ENCODE measurements at places on chromosomes 5 and 9.

DNA sequence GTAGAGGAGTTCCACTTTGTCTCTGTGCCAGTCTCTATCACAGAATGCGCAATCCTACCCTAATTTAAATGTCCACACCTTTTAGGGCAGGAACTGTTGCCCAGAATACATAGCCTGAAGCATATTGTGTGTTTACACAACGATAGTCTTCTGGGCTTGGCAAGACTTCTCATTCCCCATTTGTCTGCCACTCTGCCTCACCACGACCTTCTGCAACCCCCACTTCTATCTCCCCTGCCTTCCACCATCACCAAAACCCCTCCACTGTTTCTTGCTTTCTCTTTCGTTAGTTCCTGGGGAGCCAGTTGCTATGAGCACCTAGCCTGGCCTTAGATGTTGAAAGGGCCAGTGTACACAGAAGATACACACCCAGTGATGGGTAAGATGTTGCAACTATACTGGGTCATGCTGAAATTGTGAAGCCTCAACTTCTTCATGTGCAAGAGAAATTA lies 883 bp upstream of the RNF145 start:
- no peak for DNase-seq

- no peak for DNase-seq
Measured at GRCh38 chr5:34621277-34622097, 34.6 kb upstream of the RAI14 start.

DNA sequence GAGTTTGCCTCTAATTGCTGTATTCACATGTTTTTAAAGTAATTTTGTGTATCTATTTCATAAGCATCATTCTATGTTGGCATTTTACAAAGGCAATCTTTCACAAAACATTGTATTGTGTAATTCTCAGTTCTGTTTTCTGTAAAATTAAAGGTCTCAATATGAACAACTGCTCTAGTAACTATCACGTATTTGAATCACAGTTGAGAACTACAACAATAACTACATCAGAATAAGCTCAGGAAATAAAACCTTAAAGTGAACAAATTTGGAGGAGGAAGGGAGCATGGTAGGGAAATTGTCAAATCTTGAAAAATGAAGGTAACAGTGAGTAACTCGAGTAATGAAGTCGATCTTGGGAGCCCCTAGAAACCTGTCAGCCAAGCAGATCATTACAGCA lies 22.5 kb upstream of the CAMK4 start:
- DNase-seq = no peak

DNA sequence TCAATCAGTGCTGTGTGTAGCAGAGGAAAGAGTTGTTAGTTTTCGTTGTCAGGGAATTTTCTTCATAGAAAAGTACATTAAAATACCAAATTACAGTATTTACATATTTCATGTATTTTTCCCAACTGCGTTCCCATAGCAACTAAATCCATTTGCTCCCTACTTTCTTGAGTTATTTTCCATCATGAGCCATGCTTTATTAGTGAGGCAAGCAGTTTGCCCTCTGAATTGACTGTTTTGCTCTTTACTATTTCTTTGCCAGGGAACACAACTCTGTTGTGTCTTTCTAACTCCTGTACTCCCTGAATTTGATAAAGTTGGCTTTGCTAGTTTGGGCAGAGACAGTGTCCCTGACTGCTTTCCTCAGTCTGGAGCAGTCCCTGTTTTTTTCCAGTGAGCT lies 276.2 kb upstream of the SLC30A5 start:
- no peak for DNase-seq

GRCh38 chr5:76269932-76270610 lies 133.0 kb upstream of the IQGAP2 start:
- DNase-seq = no peak

GRCh38 chr9:3962971-3963642 lies 336.8 kb downstream of the GLIS3 start:
- peak; percentile 32 for DNase-seq

DNA sequence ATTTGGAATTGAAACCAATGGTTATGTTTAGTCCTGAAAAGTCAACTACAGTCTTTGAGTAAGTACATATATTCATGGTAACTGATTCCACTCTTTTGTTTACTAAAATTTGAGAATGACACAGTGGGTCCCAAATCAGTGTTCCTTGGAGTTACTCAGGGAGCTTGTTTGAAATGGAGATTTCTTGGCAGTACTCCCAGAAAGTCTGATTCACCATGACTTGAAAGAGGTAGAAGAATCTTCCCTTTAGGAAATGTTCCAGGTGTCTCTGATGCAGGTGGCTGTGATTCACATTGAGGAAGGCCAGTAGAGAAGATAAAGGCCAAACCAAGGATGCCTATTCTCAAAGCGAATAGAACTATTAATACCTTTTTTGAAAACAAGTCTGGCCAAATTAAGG lies 1078.3 kb downstream of the CDH12 start:
- no peak for DNase-seq

DNA sequence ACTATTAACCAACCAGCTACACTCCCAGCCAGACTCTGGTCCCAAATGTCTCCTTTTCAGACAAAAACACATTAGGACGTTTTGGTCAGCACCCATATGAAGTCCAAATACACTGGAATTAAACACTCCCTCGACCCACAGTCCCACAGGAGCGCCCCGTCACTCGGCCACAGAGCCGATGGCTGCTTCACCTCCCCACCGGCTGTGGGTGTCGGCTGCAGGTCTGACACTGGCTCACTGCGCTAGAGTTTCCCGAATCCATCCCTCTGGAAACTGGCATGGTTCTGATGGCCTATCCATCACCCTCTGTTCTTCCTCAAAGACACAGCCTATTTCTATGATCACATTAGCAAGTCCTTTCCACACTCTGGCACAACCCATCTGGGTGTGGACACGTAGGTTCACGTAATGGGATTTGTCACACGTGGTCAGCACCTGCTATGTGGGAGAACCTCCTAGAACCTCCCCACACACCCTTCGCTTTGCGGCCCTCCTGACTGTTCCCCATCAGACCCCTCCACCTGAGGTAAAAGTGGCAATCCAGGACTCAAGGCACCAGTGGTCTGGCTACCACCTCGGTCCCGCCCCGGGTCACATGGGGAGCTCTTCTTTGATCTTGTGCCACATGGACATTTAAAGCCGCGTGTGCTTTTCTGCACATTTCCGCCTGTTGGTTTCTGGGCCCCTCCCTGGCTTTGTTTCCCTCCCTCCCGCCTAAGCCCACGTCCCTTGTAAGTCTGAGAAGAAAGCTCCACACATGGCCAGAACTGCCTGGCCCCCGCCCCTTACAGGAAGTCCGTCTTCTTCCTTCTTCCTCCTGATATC lies 131.1 kb upstream of the PHYKPL start:
- DNase-seq = no peak

- no peak for DNase-seq
Measured at GRCh38 chr5:158514319-158514985, 585.3 kb downstream of the EBF1 start.

GRCh38 chr5:31113666-31114350 lies 79.7 kb upstream of the CDH6 start:
- no peak for DNase-seq

DNA sequence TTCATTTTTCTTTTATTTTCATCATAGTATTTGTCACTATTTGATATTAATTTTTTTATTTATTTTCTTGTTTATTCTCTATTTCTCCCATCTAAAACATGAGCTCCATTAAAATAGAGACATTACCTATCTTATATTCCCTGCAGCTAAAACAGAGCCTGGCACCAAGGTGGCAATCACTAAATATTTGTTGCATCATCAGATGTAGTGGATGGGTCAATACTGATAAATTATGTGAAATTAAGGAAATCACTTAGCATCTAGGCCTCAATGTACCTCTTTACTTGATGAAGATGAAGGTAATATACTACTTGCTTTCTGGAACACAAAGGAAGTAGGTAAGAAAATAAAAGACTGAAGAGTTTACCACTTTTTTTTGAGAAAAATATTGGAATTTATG lies 24.6 kb downstream of the MFAP3 start:
- no peak for DNase-seq

DNA sequence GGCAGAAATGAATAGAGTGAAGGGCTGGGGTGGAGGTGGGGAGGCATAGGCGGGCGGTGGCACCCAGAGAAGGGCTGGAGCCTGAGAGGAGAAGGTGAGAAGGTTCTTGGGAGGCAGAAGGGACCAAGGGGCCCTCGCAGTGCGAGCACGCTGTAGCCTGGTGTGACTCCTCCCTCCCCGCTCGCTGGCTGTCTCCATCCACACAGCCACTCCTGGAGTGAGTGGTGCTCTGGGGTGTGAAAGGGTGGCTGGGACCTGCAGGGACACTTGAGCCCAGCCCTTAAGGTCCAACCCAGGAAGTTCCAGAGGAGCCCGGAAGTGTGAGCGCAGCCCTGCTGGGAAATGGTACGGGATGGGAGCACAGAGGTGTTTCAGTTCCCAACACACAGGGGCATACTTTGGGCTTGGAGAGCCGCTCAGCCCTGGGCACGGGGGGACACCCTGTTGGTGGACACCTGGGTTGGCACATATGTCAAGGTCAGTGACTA lies 9.3 kb upstream of the SCGB3A1 start:
- no peak for DNase-seq

- DNase-seq = no peak
Measured at GRCh38 chr9:92510747-92511146, 25.0 kb downstream of the ECM2 start.

DNA sequence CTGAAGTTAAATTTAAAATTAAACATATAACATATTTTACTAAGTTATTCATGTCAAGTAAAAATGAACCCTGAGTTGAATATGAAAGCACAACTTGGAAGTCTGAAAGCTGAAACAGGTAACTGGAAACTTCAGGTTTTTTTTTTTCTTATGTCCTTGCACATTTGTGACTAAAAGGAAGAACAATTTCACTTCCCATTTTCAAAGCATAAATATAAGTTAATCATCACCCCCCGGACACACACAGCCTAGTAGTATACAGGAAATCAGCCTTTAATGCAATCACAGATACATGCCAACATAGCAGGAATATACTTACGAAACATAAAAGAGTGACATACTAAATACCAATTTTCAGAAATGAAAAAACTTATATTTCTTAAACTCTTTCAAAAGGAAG lies 225.9 kb downstream of the RFX3 start:
- DNase-seq = no peak

DNA sequence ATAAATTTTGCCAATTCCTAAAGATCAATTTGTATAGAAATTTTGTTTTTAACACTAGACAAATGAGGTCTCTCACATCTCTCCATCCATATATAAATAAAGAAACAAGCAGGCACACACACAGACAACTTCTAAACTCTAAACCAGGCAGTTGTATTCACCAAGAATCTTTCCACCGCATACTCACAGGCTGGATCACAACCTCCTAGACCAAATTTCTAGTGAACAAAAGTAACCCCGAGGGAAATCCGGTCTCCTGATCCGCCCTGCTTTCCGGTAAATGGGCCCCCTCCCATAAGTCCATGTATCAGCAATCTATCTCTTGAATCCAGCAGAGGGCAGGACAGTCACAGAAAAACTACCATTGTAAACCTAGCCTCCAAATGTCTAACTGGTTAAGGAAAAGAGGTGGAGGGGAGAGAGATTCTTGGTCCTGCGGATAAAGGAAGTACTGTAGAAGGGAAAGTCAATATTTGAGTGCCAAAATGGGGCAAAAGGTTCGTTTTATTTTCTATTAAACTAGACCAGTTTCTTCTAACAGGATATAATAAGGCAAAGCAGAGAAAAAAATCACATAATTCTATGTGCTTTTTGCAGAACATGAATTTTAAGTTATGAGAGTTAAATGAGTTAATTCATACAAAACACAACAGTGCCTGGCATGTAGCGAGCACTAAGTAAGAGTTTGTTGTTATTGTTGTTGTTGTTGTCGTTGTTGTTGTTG lies 4.8 kb upstream of the SMU1 start:
- DNase-seq = peak; percentile 79

DNA sequence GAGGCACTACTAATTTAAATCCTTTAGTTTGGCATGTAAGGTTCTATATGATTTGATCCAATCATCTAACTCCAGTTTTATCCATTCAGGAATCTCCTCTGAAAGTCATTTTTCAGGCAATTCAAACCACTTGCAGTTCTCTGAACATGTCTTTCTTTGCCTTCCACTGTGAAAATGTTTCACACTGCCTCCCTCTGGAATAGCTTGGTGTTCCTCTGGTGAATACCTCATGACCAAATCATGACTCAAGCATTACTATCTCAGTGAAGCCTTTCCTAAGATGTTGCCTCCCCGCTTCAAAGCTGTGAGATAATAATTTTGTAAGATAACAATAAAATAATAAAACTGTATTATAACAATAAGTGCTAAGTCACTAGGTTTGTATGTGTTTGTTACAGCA lies 981.1 kb downstream of the DTWD2 start:
- DNase-seq = no peak

GRCh38 chr5:118551031-118551430 lies 437.3 kb downstream of the DTWD2 start:
- no peak for DNase-seq

- no peak for DNase-seq
Measured at GRCh38 chr9:125985142-125985997, 238.2 kb downstream of the PBX3 start.

- DNase-seq = no peak
Measured at GRCh38 chr5:73814233-73814846, 188.3 kb downstream of the ARHGEF28 start.

DNA sequence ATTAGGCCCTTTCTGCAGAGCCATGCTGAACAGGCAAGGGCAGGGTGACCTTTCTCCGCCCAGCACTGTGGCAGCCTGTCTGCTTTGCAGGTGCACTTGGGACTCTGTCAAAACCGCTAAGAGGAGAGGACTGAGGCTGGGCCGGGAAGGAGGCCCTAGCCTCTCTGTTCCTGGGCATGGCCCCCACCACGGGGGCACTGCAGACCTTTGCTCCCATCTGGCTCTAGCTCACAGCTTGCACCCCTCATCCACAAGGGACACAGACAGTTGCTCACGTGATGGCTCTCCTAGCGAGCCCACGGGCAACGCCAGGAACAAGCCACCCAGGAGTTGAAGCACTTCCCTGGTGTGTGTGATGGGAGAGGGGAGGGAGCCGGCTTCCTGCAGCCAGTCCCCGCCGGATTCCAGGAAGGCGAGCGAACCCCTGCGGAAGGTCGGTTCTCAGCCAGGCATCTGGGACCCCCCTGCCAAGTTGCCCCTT lies 43.0 kb upstream of the FCN1 start:
- no peak for DNase-seq

DNA sequence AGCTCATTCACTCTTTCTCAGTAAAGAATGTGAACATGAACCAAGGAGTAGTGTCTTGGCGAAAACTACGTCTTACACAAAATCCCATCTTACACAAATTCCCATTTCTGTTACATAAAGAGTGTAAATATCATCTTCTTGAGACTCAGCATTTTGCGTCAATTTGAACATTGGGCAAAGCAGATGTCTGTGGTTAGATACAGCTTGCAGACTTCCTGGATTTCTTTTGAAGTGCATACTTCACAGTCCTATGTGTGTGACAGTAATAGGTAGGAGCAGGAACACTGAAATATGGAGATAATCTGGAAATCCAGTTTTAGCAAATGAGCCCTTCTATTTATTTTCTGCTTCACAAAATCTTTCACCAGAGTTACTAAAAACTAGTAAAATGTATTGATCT lies 58.8 kb downstream of the C6 start:
- no peak for DNase-seq

DNA sequence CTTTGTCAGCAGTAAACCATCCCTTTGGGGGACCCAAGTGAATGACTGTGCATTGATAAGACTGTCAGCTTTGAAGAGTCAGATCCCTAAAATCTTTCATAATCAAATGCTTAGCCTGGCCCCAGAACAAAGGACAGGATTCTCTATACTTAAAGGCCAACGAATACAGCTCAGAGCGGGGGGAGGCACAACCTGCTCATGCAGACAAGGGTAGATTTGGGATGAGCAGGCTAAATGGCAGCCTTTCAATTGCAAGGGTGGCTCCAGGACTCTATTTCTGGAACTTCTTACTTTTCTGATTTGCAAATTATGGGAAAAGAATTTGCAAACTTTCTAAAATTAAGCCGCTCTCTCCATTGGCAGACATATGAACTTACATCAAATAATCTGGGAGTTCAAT lies 66.4 kb downstream of the ELL2 start:
- no peak for DNase-seq

Data from AG09319 (cell line).